ENCODE measurements at places on chromosomes 2 and 18. TPM values are rescaled to one million over a fixed set of nuclear protein-coding genes. Genes with fewer than 3 reads are reported as not detected.

- peak; percentile 70 for DNase-seq
These were observed 4.0 kb downstream of the ID2 start for GRCh38 chr2:8685697-8686358.

- DNase-seq: peak; percentile 41
These were observed 85.9 kb upstream of the CCBE1 start for GRCh38 chr18:59783138-59783537.

DNA sequence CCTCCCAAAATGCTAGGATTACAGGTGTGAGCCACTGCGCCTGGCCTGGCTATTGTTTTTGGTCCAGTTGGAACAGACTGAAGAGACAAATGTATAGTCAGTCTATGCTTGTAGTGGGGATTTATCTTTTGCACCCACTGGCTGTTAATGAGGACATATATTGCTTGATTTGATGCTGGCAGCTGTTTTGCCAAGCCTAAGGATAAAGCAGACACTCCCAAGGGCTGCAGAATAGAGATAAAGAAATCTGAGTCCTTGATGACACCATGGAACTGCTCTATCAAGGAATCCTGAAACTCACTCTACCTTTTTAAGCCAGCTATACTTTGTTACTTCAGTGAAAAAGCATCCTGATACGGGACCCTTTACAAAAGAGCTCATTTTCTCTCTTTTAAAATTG lies 43.1 kb upstream of the ENOSF1 start:
- DNase-seq: no peak

DNA sequence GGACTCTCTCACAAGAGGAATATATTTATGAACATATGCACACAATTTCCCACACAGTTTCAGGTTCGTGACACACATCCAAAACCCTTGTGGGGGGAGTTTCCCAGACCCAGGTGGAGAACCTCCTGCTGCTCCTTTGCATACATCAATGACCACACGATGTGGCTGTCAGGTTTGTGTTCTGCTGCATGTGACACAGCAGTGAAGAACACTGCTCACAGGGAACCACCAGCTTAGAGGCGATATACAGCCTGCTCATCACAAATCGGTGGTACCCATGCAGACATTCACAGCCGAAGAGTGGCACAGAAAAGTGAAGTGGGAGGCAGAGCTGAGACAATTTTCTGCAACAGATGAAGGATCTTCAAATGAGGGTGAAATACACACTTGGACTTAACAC lies 175.6 kb upstream of the ZFP36L2 start:
- no peak for DNase-seq

DNA sequence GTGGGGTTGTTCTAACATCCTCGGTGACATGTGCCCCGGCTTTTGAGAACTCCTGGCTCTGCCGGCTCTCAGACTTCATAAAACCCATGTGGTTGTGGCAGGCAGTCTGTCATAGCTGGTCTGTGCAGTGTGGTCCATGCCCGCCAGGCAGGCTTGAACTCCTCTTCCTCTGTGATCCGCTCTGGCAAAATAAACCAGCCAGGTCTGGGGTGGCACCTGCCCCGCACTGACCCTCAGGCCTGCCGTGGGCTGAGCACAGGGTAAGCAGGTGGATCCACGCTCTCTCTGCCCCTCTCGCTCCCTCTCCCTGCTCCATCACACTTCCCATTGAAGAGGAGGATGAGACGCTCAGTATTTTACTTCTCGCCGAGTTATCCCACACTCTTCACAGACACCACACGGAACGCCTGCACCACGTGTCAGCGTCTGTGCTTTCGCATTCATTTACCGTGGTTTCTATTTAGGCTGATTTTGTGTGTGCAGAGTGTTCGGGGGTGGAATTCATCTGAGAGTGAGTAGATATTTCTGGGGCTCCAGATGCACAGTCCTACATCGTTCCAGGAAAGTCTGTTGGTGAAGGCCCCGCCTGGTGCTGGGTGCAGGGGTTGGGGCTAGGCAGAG lies 56.4 kb downstream of the RTP5 start:
- no peak for DNase-seq

Gene IL1RL2
- 0.98 TPM for polyA plus RNA-seq

Gene IL36B
- polyA plus RNA-seq: not detected

Gene CFAP210
- 3.3 TPM for polyA plus RNA-seq

Gene GALR1
- polyA plus RNA-seq: 0.10 TPM

Data from renal pelvis (tissue), 12 donors.